Regular cardiac myocyte (primary cell): ENCODE measurements at places on chromosomes 7 and 10. TPM values are rescaled to one million over a fixed set of nuclear protein-coding genes. Genes with fewer than 3 reads are reported as not detected.

CYP2E1 gene
- 0.19 and 0.28 TPM in 2 replicates for total RNA-seq

LIPK gene
- total RNA-seq = not detected in 2 replicates

STEAP1B gene
- 13.2 and 25.3 TPM in 2 replicates for total RNA-seq

CAMK2B gene
- 0.19 and 0.28 TPM in 2 replicates for total RNA-seq

OR13A1 gene
- not detected in 2 replicates for total RNA-seq

PTN gene
- total RNA-seq = 6.8 and 8.2 TPM in 2 replicates

CCL24 gene
- total RNA-seq = not detected in 2 replicates

CTTNBP2 gene
- 0.28 and 0.58 TPM in 2 replicates for total RNA-seq

TDRD1 gene
- total RNA-seq = 1.9 and 5.1 TPM in 2 replicates

GIMAP6 gene
- total RNA-seq = 0.19 and 0.56 TPM in 2 replicates

CRHR2 gene
- not detected in 2 replicates for total RNA-seq

BLNK gene
- total RNA-seq = 0.28 TPM in 1 of 2 replicates, not detected in the other

MOGAT3 gene
- total RNA-seq = not detected in 2 replicates
